ENCODE measurements at places on chromosomes 12 and 14.

GRCh38 chr14:36520601-36521525 lies 831 bp upstream of the NKX2-1 start:
- DNase-seq: no peak

DNA sequence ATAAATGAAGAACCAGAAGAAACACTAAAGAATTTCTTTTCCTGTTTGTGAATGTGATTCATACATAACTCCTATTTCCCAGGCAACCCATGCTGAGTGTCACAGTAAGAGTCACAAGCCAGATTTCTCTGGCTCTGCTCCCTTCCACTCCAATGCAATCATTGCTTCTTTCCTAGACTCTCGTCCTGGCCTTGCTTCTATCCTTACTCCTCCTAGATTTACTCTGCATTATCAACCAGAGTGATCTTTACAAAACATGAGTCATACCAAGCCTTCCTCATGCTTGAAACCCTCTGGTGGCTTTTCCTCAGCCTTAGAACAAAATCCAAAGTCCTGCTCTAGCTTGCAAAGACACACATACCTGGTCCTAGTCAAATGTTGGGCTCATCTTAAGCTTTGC lies 13.3 kb downstream of the IL22 start:
- DNase-seq: no peak

DNA sequence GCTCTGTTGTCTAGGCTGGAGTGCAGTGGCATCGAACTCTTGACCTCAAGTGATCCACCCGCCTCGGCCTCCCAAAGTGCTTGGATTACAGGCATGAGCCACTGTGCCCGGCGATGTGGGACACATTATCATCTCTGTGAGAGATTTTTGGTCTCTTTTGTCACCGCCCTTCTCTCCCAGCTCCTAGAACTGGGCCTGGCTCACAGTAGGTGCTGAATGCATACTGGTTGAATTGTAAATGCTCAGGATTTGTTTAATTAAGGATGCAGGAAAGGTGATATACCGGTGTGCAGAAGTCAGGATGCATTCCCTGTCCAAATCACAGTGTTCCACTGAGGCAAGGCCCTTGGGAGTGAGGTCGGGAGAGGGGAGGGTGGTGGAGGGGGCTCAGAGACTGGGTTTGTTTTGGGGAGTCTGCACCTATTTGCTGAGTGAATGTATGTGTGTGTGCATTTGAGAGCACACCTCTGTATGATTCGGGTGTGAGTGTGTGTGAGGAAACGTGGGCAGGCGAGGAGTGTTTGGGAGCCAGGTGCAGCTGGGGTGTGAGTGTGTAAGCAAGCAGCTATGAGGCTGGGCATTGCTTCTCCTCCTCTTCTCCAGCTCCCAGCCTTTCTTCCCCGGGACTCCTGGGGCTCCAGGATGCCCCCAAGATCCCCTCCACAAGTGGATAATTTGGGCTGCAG lies 1.0 kb upstream of the KRT18 start:
- DNase-seq: no peak

DNA sequence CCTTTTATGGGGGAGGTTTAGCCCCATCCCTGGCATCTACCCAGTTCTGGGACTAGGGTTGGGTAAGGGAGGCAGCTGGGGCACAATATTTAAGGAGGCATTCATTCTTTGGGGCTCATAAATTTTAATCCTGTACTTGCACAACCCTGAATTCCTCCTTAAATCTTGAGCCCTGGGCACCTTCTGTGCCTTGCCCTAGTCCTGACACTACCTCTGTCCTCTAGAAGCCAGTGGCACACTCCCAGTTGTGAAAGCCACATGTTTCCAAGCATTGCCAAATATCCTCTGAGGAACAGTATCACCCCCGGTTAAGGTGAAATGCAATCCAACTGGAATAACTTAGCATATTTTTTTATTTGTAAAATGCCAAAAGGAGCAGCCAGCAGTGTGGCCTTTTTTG lies 36.6 kb downstream of the SLC16A7 start:
- no peak for DNase-seq

DNA sequence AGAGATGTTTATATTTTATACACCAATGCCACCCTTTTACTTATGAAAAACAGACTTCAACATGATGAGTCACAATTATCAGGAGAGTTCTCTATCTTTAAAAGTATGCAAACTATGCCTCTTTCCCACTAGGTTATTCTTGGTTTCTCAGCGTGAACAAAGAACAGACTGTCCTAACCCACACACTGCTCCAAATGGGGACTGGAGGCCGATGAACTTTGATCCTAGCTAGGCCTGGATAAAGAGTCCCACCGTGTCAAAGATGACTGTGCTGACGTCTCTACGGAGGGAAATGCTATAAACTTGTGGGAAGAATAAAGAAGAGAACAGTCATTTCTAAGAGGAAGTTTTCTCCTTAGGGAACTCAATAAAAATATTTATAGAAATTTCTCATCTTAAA lies 160.1 kb downstream of the EPS8 start:
- no peak for DNase-seq

DNA sequence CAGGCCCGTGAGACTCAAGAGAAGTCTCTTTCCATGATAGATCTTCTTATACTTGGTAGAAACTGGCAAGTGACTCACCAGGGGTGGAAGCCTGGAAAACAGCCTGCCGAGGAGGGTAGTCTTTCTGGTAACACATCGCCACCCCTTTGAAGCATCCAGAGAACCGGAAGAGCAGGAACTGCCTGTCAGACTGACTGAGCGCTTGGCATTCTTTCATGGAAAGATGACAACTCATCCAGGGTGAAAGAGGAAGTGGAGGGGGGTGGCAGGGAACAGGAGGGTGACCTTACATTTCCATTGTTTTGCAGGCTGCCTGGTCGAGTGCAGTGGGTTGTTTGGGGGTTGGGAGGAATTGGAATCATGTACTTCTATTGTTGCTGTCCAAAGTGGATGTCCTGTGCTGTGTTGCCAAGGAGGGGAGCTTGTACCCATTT lies 34.5 kb downstream of the PRKCH start:
- peak; percentile 63 for DNase-seq

DNA sequence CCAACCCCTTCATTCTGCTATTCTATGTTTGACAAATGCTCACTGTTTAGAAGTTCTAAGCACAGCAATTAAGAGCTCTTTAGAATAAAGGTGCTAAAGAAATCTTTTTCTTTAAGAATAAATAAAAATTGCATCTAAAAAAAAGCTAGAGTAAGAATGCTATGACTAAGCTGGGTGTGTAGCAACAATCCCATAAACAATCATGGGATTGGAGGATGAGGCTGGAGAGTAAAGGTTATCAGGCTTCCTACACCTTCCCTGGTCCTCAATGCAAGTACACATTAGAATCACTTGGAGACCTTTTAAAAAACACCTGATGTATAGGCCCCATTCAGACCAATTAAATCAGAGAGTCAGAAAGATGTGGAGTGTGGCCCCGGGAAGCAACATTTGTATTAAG lies 88.3 kb downstream of the CIT start:
- DNase-seq: no peak

DNA sequence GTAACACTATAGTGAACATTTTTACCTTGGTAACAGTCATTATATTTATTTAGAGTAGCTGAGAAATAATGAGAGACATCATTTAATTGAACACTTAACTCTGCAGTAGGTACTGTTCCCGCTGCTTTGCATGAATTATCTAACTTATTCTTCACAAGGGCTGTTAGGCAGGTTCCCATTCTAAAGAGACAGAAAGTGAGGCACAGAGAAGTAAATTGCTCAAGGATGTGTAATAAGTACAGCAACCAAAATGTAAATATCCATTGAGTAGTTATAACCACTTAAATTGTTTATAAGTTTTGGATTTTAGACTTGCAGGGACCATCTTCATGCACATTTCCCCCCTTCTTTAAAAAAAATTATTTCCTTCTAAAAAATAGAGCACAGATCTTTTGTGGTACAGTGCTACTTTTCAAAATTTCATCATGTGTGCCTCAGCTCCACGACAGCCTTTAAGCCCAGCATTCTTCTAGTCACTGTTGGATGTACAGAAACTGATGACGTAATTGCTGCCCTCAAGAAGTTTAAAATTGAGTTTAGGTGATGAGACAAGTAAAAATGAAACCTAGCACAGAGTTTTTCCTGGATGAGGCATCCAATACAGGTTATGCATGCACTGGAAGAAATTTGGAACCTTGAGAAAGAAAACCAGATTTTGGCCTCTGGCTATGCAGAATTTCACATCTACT lies 6.0 kb upstream of the MANSC4 start:
- DNase-seq: no peak

GRCh38 chr12:92502417-92503028 lies 200.3 kb upstream of the PLEKHG7 start:
- DNase-seq: no peak

DNA sequence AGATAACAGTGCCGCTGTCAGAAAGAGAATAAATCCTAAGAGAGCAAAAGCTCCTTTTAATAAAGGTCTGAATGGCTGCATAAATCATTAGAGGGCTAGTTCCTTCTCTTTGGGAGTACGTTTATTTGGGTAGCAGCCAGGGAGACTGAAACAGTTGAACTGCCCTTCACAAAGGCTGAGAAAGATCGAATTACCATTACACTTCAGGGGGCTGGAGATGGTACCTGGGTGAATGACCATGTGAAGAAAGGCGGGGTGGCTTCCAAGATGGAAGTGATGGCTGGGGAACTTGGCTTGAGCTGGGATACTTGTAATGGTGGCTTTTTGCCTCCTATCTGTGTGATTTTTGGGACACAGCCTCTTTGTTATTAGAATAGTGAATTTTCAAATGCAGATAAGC lies 1.7 kb upstream of the FGD4 start:
- no peak for DNase-seq

GRCh38 chr14:95516554-95517181 lies at the start of gene SYNE3:
TSS of gene SYNE3 (minus strand) at chr14:95516650. CDS start at chr14:95475821, 40,829 bp downstream.
- no peak for DNase-seq

DNA sequence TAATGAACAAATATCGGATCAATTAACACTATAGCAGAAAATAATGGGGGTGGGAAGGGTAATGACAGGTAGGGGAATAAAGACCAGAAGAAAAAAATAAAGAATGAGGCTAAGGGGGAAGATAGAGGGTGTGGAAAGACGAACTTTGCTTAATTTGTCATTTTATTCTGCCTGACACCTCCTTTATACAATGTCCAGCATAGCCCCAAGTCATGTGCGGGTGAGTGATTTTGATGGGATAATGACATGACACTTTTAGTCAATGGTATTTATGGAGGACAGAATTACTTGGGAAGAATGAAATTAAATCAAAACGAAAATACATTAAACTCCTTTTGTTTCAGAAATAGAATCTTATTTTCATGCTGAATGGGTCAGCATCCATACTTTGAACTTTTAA lies 20.5 kb upstream of the IFNG-AS1 start:
- no peak for DNase-seq

DNA sequence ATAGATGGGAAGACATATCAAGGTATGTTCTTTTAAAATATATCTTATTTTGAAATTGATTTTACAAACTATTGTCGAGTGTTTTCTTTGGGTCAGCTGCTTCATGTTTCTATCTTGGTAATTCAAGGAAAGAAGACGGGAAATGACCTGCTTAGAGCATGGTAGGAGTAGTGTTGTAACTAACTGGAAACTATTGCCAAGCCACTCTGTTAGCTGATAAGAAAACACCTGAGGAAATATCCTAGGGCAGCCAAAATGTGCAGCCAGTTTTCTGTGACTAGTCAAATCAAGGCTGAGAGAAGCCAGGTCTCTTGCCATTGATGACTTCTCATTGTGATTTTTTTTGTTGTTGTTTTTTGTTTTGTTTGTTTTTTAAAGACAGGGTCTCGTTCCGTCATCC lies 30.2 kb downstream of the METAP2 start:
- no peak for DNase-seq

DNA sequence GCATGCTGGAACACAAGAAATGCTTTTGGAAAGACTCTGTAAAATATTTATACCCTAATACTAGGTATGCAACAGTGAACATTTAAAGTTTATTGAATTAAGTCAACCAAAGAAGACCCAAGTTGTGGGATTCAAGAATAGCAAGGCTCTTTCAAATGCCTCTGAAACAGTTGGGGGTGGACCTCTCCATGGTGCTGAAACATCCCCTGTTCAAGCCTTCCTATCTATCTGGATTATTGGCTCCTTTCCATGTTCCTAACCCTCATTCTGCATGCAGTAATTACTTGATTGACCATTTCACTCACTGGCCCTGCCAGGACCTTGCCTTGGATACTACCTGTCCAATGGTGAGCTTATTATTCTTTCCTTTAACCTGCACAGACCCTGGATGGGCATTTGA lies 349.7 kb downstream of the NRXN3 start:
- DNase-seq: no peak

DNA sequence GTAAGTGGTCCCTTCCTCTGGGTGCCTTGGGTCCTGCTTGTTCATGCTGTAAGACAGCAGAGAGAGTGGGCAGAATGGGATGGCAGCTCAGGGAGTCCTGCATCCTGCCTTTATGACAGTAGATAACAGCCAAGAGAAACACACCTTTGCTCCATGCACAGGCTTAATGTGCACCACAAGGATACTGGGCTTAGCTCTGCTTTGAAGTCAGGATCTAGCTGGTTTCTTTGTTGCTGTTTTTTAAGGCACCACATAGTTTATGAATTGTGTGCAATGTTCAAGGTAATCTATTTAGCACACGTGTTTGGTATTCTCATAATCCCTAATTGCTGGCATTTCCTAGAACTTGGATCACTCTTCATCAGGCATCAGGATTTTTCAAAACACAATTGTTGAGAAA lies 239.5 kb upstream of the DCN start:
- DNase-seq: no peak

GRCh38 chr14:33563191-33563900 lies 387.5 kb downstream of the EGLN3 start:
- no peak for DNase-seq

DNA sequence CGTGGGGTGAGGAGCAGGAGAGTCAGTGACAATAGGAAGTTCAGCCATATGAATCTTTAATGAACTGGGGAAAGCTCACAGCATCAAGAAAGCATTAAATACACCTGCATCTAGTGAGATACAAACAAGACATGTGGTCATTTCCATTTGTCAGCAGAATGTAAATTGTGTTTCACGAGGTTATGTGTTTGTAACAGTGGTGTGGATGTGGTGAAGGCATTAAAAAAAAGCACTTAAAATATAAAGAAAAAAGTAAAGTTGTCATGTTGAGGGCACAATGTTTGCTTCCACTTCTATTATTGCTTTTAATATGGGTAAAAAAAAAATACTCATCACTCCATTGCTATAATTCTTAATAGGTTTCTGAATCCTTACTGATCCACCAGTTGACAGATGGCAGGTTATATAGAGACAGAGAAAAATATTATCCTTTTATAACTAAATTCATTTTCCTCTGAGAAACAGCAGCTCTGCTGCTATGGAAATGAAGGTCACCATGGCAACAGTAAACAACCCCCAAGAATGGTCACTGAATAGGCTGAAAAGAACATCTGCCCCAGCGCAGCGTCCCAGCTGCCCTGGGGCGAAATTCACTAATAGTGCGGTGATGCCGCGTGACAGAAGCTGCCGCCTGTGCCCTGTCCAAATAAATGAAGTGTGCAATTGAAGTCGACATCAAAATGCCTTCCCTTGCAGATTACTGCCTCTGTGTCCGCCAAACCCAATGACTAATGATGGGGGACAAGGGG lies 226.1 kb downstream of the FOXN3 start:
- no peak for DNase-seq

All from activated CD4-positive, alpha-beta T cell treated with anti-CD3 and anti-CD28 coated beads, Interleukin-2, amount 50 U/mL, for 4 hours (primary cell).